Heart left ventricle (tissue), 16 donors: ENCODE measurements at places on chromosomes 5 and 9. TPM values are rescaled to one million over a fixed set of nuclear protein-coding genes. Genes with fewer than 3 reads are reported as not detected.

The PCDHA5 gene
- not detected for total RNA-seq

The PDCD1LG2 gene
- total RNA-seq = 10.5 TPM

The INIP gene
- 12.7 TPM for total RNA-seq

The MCTP1 gene
- total RNA-seq = 7.5 TPM

The TEX48 gene
- not detected for total RNA-seq

The PCDHA4 gene
- total RNA-seq = 0.02 TPM

- peak overlapping the region; percentile 99 for H3K27ac ChIP-seq
- H3K4me3 ChIP-seq = peak overlapping the region; percentile 71
- H3K4me1 ChIP-seq = peaks cover 17% of the 10 kb centered on the region
- no peaks in the 10 kb centered on the region for H3K27me3 ChIP-seq
- H3K36me3 ChIP-seq = no peaks in the 10 kb centered on the region
These were observed 1.2 kb upstream of the CEMIP2 start for GRCh38 chr9:71769175-71770161.

- H3K4me3 ChIP-seq = no peak overlapping the region
- DNase-seq = no peak
- H3K27ac ChIP-seq = no peak overlapping the region
These were observed 56.8 kb upstream of the TRAF1 start for GRCh38 chr9:120983259-120983837.

GRCh38 chr9:113350107-113350661 is 843 bp downstream of the BSPRY start:
- no peak overlapping the region for H3K27ac ChIP-seq
- DNase-seq = no peak

DNA sequence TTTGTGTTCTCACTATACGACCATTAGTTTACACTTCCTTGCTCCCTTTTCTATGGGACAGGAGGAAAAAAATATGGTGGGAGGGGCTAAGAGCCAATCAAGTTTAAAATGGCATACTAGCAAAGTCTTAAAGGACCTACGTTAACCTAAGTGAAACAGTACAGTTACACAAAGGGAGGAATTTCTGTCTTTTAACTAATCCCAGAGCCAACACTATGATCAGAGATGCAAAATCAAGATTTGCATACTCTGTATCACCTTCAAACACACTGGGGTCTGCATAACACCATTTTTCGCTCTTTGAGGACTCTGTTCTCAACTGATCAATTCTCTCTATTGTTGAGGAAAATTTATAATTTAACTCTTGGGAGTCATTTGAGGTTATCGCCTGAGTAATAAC is 49.8 kb downstream of the ALDH1A1 start:
- H3K36me3 ChIP-seq = peaks cover 3% of the 10 kb centered on the region
- no peak overlapping the region for H3K4me3 ChIP-seq
- no peak for DNase-seq
- H3K27ac ChIP-seq = no peak overlapping the region

DNA sequence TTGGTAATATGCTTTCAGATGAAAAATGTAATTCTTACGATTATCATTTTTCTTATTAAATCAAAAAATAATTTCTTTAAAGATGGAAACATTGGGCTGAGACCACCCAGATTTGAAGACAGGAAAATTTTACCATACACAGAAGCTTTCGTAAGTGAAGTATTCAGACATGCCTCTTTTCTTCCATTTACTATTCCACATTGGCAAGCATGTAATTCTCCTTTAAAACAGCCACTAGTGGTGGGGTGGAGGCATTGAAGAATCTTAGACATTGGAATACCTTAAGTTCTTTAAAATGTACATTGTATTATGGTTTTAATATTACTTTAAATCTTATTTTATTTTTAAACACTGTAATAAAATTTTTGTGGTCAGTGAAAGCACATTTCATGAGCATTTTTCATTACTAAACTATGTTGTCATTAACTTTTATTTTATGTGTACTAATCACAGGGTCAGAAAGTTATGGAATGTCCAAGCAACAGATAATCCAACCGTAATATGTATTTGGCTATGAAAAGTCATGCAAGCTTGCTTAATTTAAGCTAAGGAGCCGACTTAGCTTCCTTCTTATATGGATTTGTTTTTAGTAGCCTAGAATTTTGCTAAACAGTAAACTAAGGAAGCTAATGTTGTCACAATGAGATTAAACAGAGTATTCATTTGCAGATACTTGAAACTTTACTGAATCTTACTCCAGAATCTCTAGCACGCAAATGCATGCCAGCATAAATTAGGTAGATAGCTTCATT is 97.4 kb upstream of the ALDH1A1 start:
- H3K27me3 ChIP-seq = no peaks in the 10 kb centered on the region
- peaks cover 13% of the 10 kb centered on the region for H3K4me1 ChIP-seq
- no peak overlapping the region for H3K27ac ChIP-seq
- DNase-seq = no peak

DNA sequence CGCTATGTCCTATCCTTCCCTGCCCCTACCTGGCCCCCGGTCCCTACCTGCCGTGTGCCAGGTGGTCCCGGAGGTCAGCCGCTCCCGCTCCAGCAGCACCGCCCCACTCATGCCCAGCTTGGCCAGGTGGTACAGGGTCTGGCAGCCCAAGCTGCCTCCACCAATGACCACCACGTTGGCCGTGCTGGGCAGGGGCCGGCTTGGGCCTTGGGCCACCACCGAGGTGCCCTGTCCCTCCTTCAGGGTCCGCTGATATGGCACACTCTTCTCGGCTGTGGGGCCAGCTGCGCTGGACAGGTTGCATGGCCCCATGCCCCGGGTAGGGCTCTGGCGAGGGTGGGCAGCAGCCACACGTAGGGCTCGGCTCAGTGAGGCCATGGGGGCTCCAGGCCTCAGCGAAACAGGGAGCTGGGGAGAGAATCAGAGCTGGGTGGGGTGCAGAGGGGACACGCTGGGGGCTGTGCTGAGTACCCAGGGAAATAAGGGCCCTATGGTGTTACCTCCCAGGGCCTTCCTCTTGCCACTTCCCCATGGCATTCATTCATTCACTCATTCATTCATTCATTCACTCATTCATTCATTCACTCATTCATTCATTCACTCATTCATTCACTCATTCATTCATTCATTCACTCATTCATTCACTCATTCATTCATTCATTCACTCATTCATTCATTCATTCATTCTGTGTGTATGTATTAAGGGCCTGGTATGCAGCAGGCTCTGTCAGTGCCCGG is 4.2 kb downstream of the SARDH start:
- no peaks in the 10 kb centered on the region for H3K4me1 ChIP-seq
- no peaks in the 10 kb centered on the region for H3K27me3 ChIP-seq
- H3K36me3 ChIP-seq = no peaks in the 10 kb centered on the region
- DNase-seq = no peak
- H3K27ac ChIP-seq = no peak overlapping the region
- no peak overlapping the region for H3K4me3 ChIP-seq

DNA sequence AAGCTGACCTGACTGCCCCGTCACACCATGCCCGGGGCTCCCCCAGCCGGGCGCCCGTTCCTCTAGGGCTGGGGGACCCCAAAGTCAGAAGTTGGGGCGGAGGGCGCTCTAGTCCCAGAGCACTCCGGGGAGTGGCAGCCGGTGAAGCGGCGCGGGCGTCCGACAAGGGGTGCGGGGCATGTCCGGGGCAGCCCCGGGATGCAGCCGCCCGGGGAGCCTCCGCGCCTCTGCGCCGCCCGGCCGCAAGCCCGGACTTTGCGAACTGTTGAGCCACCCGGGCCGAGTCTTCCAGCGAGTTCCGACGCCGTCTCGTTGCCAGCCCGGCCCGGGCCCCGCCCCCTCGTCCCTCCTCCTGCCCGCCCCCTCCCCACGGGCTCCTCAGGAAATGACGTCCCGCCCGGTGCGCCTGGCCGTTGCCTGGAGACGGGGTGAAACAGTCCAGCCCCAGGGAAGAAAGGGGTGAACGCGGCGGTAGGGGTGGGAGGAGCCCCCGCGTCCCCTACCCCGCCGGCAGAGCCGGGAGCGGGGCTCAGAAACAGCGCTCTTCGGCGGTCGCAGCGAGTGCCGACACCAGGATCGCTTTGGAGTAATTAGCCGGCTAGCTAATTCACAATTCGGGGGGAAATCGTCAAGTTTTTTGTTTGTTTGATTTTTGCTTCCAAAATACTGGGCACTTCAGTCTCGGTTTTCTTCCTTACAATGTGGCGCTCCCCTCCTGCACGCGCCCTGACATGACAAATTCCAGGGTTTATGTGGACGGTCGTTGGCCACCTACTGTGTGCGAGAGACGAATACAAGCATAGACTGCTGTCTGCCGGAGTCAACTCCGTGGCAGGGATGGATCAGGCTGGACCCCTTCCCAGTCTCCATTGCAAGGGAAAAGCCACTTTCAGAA is at the start of gene WHRN:
Gene WHRN, minus strand, starts transcription at position 287 of the 895 bp plus-strand sequence. CDS start 672 bp downstream, outside the sequence.
- no peak within 1 kb of the TSS for H3K27ac ChIP-seq
- H3K4me1 ChIP-seq = peaks cover 5% of the 10 kb centered on the region
- peak; percentile 94 for DNase-seq
- peaks cover 70% of the 10 kb centered on the region for H3K27me3 ChIP-seq
- H3K36me3 ChIP-seq = no peaks in the 10 kb centered on the region
- H3K4me3 ChIP-seq = peak within 1 kb of the TSS; percentile 53

- H3K4me1 ChIP-seq = peaks cover 10% of the 10 kb centered on the region
- no peak overlapping the region for H3K27ac ChIP-seq
- no peak for DNase-seq
- peaks cover 16% of the 10 kb centered on the region for H3K36me3 ChIP-seq
These were observed 58.1 kb downstream of the NNT start for GRCh38 chr5:43661102-43661501.

GRCh38 chr5:16776611-16777251 is 159.4 kb downstream of the MYO10 start:
- H3K4me1 ChIP-seq = peaks cover 6% of the 10 kb centered on the region
- DNase-seq = peak; percentile 34
- H3K27ac ChIP-seq = no peak overlapping the region
- H3K4me3 ChIP-seq = no peak overlapping the region
- no peaks in the 10 kb centered on the region for H3K27me3 ChIP-seq

DNA sequence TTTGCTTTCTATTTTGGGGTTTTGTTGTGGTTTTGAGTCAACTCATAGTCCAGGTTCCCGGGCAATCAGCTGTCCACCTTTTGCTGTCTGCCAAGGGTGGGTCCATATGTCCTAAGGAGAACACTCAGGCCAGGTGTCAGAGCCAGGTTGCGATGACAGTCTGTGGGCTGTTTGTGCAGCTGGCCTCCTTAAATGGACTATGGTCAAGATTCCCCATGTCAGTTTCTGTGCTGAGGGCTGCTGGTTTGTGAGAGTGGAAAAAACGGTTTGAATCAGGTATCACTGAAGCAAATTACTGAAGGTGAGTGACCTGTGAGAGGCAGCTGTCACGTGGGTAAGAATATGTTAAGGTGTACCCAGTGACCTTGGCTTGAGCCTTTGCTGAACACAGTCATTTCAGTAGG is 33.0 kb downstream of the SNX30 start:
- no peaks in the 10 kb centered on the region for H3K36me3 ChIP-seq
- no peak overlapping the region for H3K27ac ChIP-seq
- no peak for DNase-seq

DNA sequence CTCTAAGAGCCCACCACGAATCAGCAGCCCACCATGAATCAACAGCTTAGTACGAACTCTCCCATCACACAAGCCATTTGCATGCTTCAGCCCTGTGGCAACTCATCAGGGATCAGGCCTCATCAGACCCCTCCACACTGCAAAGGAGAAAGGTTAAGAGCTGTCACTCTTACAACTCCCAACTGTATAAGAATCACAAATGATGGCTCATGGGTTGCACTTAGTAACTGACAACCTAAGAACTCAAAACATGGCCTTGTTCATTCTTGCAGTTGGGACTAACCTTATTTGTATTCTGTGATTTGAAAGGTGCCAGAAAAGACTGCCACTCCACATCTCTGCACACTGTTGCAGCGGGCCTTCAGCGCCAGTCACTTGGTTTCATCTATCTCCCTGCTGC is 149.1 kb upstream of the ZNF366 start:
- no peak for DNase-seq
- no peak overlapping the region for H3K27ac ChIP-seq
- H3K27me3 ChIP-seq = no peaks in the 10 kb centered on the region
- no peak overlapping the region for H3K4me3 ChIP-seq
- H3K4me1 ChIP-seq = no peaks in the 10 kb centered on the region

DNA sequence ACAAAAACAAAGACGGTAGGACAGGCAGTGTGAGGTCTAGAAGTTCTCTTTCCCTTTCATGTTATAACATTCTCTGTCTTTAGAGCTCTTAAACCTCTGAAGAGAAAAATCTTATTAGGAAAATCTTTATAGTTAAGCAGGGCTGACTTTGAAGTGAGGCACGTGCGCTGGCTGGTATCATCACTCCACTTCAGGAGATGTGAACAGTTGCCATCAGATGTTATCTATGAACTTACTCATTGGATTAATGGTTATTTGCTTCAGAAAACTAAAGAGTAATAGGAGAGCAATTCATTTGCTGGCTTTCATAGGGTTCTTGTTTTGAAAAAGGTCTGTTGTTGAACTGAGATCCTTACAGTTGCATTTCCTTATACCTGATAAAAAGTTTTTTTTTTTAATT is 25.7 kb downstream of the LRRTM2 start:
- H3K36me3 ChIP-seq = no peaks in the 10 kb centered on the region
- peaks cover 35% of the 10 kb centered on the region for H3K4me1 ChIP-seq
- no peak overlapping the region for H3K4me3 ChIP-seq
- no peak overlapping the region for H3K27ac ChIP-seq
- no peak for DNase-seq
- no peaks in the 10 kb centered on the region for H3K27me3 ChIP-seq

- H3K36me3 ChIP-seq = peaks cover 15% of the 10 kb centered on the region
- H3K4me3 ChIP-seq = no peak overlapping the region
- DNase-seq = no peak
These were observed 135.4 kb upstream of the CKMT2 start for GRCh38 chr5:81097713-81098112.

DNA sequence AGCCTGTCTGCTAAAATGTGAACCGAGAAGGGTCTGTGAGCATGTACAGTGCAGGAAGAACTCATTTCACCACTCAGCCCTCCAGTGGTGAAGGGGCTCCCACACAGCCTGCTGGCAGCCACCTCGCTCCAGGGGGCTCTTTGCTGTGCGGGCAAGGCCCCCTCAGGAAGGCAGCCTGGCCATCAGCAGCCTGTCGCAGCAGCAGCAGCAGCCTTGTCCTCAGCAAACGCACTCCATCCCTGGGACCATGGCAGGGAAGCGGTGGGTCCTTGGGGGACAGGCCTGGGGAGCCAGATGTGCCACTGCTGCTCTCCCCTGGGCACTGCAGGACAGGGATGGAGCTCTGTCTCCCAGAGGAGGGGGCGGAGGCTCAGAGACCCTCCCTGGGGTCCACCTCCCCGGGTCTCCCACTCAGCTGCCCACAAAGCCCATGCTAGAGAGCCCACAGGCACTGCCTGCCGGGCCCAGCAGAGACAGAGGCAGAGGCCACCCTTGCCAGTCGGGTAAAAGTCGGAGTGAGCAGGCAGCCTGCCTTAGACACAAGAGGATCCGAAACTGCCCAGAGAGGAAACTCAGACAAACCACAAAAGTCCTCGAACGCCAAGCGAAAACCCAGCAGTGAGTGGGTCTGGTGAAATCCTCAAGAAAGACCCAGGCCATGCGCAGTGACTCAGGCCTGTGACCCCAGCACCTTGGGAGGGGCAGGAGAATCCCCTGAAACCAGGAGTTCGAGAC is 8.0 kb downstream of the BRD3 start:
- H3K27me3 ChIP-seq = no peaks in the 10 kb centered on the region
- H3K4me3 ChIP-seq = no peak overlapping the region
- no peak for DNase-seq
- no peak overlapping the region for H3K27ac ChIP-seq
- no peaks in the 10 kb centered on the region for H3K36me3 ChIP-seq
